ENCODE measurements at places on chromosomes 16 and 17.

DNA sequence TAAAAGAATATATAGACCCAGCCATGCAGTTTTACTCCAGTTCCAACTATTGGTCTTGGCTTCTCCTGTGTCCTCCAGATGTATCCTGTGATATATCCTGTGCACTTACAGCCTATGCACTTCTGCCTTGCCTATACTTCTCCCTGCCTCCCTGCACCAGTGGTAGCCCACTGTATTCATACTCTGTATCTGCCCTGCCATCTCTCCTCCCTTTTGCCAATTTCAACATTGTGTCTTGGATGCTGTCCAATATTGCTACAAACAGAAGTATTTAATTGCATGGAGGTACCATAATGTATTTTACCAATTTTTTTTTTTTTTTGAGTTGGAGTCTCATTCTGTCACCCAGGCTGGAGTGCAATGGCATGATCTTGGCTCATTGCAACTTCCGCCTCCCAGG, 242.7 kb downstream of the HAPSTR1 start:
- DNase-seq = no peak

- peak; percentile 81 for DNase-seq
Observed at GRCh38 chr17:42116705-42117396, 4.3 kb downstream of the KAT2A start.

DNA sequence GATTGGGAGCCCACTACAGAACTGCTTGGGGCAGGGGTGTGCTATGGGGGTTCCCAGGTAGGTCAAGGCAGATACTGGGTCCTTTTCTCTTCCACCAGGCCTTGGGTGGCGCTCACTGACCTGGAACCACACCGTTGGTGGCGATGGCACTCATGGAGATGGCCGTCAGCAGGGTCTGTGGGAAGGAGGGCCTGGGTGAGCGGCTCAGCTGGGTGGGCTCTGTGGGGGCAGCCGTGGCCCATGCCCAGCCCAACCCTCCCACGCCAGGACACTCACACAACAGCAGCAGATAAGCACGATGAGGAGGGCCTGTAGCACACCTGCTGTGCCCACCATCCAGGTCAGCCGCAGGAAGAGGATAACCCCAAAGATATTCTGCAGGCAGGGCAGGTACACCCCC, 10.8 kb downstream of the SLC12A4 start:
- DNase-seq = no peak

DNA sequence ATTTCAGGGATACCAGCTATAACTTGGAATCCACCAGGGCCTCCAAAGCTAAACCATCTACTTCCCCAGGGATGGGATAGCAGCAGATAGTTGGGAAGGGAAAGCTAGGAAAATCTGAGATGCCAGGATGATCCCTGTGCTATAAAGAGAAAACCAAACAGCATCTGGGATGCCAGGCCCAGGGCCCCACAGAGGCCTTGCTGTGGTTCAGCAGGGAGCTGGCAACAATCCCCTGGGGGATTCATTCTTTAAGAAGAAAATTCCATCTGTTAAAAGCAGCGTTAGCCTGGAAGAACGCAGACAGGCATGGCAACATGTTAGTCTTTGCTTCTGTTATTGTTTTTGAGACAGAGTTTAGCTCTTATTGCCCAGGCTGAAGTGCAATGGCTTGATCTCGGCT, 16.6 kb downstream of the MYO18A start:
- DNase-seq = peak; percentile 49

DNA sequence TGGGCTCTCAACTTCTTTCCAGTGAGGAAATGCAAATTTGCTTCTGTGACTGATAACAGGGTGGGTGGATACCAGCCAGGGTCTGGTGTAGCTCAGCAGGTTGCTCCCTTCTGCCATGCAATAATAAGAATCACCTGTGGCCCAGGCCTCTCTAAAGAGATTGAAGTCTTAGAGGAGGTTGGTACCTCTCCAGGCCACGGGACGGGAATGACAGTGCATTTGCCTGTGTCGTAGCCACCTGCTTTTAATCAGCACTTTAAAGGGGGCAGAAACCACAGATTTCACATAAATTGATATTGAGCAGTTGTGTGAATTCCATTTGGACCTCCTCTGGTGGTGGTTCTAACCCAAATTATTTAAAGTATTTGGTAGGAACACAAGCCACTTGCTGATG, 246.9 kb downstream of the PRKCA start:
- DNase-seq = peak; percentile 91

GRCh38 chr17:80220736-80221215, 549 bp downstream of the SLC26A11 start:
- DNase-seq = peak; percentile 6

All from EH (cell line).